ENCODE measurements at places on chromosomes 11 and 22.

DNA sequence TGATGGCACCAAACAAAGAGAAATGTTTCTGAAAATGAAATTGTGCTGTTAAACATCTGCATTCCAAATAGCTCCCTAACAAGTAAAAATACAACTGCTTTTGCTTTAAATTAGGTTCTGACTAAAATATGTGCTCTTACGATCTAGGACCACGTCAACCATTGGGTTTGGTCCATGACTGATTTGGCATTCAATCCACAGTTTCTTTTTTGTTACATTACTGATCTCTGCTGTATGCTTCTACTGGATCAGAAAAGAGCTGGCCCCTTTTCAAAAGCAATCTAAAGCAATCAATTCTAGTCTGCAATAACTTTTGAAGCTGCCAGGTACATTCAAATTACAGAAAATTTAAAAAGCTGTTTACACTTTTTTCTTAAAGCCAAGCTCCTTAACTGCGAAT is 1047.1 kb upstream of the CCDC90B start:
- no peak for DNase-seq

GRCh38 chr11:108237058-108237481 is 14.2 kb downstream of the ATM start:
- no peak for DNase-seq

DNA sequence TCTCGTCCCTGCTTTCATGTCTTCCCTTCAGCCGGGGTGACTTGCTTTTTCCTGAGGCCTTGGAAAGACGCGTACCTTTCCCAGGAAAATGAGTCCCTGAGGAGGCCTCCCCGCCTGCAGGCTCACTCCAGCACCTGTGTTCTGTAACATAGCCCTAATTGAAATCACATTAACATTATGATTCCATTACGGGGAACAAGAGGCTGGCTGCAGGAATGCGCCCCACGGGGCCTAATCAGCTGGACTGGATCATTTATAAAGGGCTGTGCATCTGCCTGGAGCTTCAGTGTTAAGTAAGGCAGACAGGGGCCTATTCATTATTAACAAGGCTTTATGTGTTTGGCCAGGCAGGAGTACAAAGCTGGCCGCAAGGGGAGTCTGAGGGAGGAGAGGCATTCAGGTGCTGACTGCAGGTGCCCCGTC is 41.9 kb upstream of the TSPAN18 start:
- no peak for DNase-seq

- DNase-seq, result no peak
Measured at GRCh38 chr22:24049211-24049610, 38.1 kb downstream of the CABIN1 start.

DNA sequence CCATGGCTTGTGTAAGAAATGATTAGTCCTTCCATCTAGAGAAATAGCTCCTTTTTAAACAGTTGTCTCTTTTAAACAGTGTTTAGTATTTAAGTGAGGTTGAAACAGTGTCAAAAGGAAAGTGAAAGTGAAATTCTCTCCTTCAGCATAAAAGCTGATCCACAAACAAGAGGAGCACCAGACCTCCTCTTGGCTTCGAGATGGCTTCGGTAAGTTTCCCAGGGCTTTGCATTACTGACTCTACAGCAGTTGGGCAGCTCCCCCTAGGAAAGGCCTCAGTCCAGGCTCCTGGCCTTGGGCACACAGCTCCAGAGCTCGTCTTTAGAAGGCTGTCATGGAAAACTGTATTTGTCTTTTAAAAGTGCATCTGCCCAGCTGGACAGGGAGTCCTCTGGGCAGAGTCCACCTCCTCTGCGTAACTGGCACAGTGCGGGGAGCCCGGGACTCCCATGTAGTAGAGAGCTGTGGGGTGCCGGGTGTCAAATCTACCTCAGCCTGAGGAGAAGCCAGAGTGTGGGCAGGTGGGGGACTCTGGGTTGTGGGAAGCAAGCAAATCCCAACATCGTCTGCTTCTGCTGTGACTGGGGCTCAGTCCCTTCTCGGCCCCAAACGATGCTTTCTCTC is at the start of gene PLAAT4:
TSS of gene PLAAT4 (plus strand) at position 140 of the 624 bp plus-strand sequence. CDS start at position 201, 61 bp downstream.
- peak; percentile 43 for DNase-seq

GRCh38 chr11:65648997-65649493 is 11.1 kb downstream of the SIPA1 start:
- no peak for DNase-seq

GRCh38 chr11:47328449-47329390 is 23.8 kb downstream of the MYBPC3 start:
- no peak for DNase-seq

DNA sequence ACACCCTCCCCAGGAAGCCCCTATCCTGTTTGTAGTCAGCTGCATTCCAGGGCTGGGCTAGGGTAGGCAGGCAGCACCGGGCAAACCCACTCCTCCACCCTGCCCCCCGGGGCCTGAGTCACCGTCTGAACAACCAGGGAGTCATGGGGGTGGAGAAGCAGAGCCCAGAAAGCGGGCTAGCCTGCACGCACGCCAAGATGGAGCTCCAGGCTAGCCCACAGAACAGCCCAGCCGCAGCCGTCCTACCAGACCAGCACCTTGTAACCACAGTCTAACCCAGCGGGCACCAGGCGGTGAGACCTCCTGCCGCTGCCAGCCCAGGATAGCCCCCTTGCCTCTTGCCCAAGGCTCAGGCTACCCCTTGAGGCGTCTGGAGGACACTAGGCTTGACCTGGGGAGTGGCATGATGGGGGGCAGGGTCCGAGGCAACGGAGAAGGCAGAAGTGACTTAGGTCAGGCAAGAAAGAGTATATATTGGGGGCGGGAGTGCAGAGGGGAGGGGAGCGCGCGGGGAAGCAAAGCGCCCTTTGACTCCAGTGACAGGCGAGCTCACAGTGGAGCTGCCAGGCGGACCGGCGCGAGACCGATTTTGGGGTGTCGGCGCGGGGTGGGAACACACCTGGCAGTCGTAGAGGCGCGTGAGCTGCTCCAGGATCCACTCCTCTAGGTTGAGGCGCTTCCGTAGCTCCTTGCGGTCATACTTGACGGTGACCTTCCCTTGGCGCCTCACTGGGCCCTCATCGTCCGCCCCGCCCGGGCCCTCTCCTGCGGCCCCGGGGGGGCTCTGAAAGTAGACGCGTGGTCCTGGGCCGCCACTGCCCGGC is 734 bp downstream of the PPP1R14B start:
- DNase-seq, result peak; percentile 85

GRCh38 chr22:49366437-49366836 is 461.2 kb downstream of the BRD1 start:
- DNase-seq, result no peak

DNA sequence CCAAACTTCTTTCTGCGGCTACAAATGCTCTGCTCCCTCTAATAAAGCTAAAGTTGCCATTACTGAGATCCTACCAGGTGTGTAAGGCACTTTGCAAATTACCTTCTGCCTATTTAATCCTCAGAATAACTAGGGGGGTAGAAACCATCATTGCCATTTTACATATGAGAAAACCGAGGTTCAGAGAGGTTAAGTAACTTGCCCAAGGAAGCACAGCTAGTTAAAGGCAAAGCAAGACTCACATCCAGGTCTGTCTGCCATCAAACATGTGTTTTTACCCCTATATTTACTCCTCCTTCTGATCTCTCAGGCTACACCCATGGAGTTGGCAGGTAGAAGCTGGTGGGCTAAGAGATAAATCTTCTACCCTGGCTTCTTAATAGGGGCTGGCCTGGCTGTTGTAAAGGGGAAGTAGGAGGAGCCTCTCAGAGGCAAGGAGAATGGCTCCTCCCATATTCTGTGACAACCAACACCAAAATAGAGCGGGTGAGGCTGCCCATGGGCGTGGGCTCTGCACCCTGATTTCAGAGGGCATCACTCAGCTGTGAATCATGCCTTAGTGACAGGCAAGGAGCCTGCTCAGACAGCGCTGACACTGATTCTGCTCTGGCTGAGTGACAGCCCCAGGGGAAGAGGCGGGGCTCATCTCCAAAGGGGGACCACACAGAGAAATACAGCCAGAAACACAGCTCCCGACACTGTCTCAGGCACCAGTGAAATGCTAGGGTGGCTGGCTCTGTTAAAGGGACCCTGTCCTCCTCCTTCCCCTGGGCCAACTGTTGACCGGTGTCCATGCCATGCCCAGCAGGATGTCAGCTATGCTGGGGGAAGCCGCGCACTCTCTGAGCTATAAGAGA is 106.8 kb downstream of the ABTB2 start:
- DNase-seq, result peak; percentile 80

DNA sequence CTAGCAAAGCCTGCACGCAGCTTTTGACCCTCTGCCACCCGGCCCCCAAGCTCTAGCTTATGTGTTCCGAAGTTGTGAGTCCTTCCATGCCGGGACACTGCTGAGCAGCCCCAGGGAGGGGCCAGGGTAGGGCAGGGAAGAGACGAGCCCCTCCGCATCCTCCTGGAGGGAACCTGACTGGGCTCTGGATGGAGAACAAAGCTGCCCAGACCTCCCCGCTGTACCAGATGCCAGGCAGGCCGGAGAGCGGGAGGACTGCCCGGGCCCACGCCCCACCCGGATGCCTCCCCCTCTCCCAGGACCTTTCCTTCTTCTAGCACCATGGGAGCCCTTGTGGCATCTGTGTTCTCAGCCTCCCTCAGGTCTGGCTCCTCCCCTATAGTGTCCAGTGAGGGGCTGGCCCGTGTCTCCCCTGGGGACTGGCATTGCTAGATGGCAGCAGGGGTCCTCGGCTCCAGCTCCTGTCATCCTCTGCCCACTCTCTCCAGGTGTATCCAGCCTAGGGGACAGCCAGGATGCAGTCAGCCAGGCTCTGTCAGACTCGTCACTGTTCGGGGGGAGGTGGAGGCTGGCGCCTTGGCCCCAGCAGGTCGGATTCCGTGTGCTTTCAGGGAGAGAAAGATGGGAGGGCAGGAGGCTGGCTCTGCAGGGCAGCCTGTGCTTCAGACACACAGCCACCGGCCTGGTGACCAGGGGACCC is 46.1 kb downstream of the ALX4 start:
- no peak for DNase-seq

DNA sequence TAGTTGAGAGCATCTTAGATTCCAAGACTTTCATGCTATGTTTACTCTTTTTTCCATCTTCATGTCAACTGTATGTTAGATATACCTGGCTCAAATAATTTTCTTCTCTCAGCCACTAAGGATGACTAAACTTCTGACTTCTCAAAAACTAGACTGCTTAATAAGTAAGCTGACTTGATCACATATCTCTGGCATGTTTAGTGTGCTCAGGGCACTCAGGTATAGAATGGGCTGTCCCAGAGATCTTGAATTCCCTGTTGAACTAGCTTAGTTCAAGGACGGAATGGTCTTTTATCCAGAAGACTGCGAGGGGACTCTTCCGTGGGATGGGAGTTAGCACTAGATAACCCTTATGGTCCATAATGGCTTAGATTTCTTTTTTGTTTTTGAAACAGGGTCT is 13.0 kb downstream of the NEU3 start:
- DNase-seq, result no peak

GRCh38 chr11:123069908-123070821 is 8.2 kb upstream of the HSPA8 start:
- no peak for DNase-seq

- DNase-seq, result no peak
Measured at GRCh38 chr11:46246521-46246920, 30.9 kb upstream of the CREB3L1 start.

- DNase-seq, result no peak
Measured at GRCh38 chr11:65718531-65718930, 2.1 kb downstream of the RNASEH2C start.

- peak; percentile 61 for DNase-seq
Measured at GRCh38 chr11:45982656-45983470, 60.4 kb downstream of the LARGE2 start.

- no peak for DNase-seq
Measured at GRCh38 chr11:61353131-61354067, 8.3 kb downstream of the CYB561A3 start.

DNA sequence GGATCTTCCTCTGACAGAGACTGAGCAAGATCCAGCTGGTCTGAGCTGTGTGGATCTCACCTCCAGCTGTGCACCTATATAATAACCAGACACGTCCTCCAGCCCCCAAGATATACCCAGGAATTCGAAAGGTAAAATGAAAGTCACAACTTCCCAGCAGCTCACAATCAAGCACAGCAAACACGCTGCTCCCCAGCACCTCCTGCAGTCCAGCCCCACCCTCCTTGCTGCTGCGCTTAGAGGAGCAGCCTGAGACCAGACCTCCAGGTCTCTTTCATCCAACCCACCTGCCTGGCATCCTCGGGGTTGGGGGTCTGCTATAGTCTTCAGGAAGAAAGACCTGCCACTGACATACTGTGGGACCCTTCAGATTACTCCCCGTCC is 3.0 kb upstream of the APOL4 start:
- DNase-seq, result no peak

GRCh38 chr11:11038352-11038751 is 180.5 kb upstream of the ZBED5 start:
- DNase-seq, result no peak

- no peak for DNase-seq
Measured at GRCh38 chr22:17950651-17951214, 73.6 kb downstream of the MICAL3 start.

DNA sequence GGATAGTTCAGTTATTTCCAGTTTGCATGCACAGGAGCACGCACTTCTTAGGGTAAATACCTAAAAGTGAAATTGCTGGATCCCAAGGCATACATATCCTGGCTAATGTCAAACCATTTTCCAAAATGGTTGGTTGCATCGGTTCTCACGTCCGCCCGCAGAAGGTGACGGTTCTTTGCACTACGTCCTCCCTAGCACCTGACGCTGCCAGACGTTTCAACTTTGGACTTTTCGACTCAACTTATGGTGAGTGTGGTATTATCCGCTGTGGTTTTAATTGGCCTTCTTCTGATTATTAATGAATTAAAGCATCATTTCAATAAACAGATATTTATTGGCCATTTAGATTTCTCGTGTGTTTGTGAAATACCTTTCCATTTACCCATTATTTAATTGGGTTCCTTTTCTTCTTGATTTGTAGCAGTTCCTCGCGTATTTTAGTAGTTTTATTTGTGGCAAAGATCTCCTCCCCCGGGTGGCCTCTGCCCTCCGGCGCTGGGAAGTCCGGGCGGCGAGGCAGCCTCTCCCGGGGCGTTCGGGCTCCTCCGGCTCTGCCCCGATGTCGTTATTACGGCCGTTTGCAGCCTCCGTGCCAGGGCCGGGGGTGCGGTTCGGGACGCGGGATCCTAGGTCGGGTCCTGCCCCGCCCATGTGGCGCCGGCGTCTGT is at the start of gene JHY:
TSS of gene JHY (plus strand) at position 571 of the 668 bp plus-strand sequence. CDS start 3,091 bp downstream, outside the sequence.
- DNase-seq, result peak; percentile 61

DNA sequence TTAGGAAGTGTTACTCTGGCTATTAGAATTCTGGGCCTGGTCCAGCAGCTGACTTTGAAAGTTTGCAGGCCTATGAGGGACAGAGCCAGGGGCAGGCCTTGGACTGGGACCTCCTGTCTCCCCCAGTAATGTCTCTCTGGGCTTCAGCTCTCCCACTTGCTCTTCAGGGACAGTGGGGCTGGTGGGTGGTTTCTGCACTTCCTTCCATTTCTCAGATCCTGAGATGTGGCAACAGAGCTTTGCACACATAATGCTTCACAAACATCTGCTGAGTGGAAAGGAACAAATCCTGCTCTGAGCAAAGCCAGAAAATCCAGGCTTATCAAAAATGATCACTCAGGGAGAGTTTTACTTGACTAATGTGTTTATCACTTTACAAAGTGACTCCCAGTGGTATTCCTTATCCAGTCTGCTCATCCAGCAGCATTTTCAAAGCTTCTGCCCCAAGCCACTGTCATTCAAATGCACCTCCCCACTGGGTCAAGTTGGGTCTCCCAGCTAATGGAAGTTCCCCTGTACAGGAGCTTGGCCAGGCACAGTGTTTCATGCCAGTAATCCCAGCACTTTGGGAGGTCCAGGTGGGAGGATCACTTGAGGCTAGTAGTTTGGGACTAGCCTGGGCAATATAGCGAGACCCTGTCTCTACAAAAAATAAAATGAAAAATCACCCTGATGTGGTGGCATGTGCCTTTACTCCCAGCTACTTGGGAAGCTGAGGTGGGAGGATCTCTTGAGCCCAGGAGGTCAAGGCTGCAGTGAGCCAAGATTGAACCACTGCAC is 13.5 kb upstream of the OSBP2 start:
- DNase-seq, result no peak
